ENCODE measurements at places on chromosomes 13 and 19.
A peak's percentile ranks its signal among the peaks of the same experiment; 100 is the strongest.

DNA sequence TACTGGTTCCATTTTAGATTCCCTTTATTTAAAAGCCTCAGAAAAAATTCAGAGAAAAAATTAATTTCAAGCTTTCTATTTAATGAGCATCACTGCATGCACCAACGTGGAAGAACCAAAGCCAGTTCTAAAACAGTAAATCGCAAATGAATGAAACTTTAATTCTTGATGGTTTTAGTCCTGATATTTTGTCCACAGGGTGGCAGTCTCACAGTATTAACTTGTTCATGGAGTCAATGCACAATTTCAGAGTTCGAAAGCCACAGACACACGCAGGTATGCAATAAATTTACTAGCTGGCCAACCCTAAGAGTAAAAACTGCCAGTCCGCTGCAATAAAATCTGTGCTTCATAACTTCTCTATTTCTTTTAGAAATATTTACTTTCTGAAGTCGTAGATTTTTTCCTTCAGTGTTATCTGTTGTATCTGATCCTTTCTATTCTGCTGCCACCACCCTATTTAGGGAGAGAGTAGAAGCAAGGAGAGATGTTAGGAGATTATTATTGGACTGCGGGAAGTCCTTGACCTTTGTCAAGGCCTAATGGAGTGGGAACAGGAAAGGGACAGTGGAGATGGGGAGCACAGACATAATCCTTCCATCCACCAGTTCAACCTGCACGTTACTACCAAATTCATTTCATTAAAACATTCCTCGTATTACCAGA, 7.0 kb upstream of the WBP4 start:
- DNase-seq = no peak

DNA sequence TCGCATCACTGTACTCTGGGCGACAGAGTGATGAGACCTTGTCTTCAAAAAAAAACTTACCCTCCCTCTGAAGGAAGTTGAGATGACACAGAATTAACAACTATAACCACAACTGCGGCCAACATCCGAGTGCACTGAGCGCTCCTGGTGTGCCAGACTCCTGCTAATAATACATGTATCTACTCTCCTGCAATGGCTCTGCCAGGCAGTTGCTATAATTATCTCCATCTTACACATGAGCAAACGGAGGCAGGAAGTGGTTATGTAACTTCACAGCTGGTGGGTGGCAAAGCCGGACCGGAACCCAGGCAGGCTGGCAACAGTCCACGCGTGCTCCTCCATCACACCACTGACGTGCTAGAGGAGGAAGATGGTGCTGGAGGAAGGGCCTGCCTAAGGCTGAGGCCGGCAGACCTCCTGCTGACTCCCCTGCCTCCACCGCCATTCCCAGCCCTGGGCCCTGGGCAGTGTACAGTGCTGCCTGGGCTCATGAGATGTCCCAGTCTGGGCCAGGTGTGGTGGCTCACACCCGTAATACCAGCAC, 12.6 kb downstream of the XRCC1 start:
- DNase-seq = peak; percentile 65

DNA sequence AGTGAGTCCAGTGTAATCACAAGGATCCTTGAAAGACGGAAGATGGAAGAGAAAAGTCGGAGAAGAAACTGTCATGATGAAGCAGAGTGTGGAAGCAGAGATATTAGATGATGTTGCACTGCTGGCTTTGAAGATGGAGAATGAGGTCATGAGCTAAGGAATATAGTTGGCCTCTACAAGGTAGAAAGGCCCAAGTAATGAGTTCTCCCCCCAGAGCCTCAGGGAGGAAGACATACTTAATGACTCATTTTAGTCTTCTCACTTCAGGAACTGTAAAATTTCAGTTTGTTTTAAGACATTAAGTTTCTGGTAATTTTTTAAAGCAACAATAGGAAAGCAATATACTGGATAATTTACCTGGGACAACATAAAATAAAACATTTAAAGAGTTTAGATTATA, 1331.5 kb upstream of the PCDH20 start:
- DNase-seq = no peak

GRCh38 chr19:30163663-30164062, 208.5 kb upstream of the ZNF536 start:
- DNase-seq = no peak

DNA sequence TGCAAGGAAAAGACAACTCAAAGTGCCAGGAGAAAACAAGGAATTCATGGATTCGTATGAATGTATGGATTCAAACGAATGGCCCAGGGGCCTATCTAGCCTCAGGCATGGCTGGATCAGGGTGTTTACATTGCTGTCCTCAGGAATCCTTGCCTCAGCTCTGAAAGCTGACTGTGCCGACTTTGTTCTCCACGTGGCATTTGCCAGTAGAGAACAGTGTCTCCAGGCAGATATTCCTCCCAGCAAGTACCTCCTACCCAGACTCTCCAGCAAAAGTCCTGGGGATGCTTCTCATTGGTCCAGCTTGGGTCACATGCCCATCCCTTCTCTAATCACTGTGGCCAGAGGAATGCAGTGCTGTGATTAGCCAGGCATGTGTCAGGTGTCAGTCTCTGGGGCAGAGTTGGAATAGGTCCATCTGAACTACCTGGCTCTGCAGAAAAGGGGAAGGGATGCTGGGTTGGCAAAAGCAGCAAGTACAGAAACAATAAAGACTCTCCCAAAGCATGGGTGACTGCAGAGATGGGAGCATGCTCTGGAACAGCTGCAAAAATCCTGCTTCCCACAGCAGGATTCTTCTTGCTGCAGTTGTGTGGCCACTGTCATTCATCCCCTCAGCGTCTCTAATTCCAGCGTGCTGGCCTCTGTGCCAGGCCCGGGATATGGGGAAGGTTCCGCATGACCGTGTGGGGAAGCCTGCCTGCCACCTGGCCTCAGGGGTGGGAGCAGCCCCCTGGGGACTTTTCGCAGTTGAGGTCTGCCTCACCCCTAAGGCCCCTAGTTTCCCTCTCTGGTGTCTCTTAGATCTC, 30.0 kb downstream of the CCNE1 start:
- DNase-seq = no peak

DNA sequence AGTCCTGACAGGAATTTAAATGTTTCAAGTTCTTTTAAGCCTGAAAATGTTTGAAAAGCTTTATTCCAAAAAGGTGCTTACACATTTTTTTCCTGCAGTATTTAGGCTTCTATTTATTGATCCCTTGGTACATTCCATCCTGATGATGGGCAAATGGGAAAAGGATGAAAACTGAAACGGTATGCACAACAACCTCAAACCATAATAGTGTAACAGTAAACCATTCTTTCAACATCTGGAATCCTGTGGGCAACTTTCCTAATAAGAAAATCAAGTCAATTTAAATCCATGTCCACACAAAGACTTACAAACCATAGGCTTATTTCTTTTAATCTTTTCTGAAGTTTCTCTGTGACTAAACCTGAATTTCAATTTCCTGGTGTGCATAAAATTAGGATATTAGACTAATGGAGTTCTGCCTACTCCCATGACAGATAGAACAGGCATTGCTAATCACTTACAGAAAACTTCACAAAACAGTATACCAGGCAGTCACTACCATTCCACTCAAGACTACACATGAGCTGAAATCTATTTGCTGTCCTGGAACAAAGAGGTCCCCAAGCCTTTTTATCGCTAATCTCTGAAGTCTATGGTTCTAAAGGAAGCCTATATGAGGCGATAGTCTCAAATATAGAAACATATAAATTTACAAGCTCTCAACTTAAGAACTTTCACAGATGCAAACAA, 103.3 kb downstream of the DLEU7 start:
- no peak for DNase-seq

DNA sequence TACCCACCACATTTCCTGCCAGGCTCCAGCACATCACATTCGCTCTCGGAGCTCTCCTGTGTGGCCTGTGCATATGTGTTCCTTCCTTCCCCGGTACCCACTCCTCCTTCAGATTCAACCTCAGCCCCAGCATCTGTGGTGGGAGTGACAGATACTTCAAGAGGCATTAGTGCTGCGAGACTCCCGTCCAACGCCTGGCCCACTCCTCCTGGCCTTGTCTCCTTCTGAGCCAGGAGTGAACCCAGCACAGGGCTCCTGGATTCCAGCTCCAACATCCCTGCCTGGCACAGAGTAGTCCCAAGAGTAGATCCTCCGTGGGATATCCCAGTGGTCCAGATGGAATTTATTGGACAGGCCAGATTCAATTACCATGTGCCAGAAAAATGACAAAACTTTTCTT, 55.9 kb downstream of the SACS start:
- no peak for DNase-seq

DNA sequence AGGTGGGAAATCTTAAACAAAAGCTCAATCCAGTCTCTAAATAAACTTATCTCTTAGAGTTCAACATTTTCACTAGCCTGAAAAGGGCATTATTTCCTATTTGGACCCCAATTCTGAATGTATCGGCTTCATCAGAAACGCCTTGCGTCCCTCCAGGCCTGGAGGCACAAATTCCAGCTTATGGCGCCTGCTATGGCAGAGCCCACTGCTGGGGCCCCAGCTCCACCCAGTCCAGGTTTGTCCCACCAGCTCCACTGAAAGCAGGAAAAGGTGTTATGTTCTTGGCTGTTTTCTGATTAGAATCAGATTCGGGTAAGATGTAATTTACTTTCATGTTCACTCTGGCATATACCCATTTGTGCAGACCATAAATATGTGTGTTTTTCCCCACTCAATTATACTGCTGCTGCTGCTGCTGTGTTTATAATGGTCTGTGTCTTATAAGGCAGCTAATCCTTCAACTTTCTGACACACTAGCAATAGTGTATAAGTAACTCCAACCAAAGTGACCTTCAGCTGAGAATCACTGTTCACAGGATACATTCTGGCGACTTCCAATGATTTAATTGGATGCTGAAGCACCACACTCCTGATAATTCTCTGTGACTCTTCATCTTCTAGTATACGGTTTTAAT, 6.4 kb downstream of the IRS2 start:
- DNase-seq = no peak

DNA sequence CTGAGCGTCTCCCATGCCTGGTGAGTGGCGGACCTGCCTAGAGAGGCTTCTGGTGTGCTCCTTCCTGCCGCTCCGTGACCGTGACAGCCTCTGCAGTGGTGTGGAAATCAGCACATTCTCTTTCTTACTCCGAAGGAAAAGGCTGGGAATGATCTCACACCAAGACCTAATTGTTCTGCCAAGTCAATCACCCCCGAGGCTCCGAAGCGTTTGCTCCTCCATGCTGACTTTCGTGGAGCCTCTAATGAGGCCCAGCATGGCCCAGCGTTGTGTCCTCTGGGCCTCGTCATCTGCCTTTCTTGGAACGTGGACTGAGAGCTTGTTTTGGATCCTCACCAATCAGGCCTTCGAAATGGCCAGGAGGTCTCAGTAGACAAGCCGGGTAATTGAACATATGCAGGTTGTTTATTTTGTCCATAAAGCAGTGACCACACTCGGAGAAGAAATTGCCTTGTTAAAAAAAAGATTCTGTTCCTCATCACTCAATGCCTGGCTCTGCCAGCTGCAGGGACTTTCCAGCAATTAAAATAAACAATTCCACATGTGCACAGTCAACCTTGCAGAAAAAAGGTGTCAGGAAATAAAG, 107.1 kb downstream of the UBL3 start:
- no peak for DNase-seq

- DNase-seq = no peak
Observed at GRCh38 chr13:96816874-96817273, 177.4 kb downstream of the OXGR1 start.

GRCh38 chr19:57096685-57097361, 23.0 kb upstream of the USP29 start:
- DNase-seq = no peak

DNA sequence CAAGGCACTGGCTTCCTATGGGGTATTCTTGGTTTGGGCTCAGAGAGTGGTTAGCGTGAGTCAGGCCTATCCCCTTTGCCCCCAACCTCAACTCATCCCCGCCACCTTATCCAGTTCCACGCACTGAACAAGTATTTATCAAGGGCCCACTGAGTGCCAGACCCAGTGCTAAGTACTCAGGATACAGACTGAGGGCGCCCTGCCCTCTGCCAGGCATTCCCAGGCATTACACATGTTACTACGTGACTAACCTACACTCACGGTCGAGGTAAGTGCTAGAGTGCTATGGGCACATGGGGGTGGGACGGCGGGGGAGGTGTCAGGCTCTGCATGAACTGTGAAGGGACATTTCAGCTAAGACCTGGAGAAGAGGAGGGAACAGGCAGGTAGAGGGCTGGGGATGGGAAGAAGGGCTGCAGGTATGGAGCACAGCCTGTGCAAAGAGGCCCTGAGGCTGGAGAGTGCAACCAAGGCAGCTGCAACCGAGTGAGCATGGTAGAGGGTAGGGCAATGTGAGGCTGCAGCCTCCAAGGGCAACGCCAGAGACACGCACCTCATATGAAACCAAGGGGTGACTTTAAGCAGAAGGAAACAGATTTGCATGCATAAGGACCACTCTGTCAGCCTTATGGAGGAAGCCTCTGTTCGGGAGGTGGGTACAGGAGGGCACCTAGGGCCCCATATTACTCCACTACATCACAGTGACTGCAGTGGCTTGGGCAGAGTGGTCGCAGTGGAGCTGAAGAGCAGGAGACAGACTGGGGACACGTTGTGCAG, 22.5 kb downstream of the DHRS12 start:
- DNase-seq = no peak

GRCh38 chr19:38736413-38737280, 7.6 kb downstream of the CAPN12 start:
- DNase-seq = peak; percentile 38

- no peak for DNase-seq
Observed at GRCh38 chr13:54742984-54743383, 1714.4 kb downstream of the OLFM4 start.

DNA sequence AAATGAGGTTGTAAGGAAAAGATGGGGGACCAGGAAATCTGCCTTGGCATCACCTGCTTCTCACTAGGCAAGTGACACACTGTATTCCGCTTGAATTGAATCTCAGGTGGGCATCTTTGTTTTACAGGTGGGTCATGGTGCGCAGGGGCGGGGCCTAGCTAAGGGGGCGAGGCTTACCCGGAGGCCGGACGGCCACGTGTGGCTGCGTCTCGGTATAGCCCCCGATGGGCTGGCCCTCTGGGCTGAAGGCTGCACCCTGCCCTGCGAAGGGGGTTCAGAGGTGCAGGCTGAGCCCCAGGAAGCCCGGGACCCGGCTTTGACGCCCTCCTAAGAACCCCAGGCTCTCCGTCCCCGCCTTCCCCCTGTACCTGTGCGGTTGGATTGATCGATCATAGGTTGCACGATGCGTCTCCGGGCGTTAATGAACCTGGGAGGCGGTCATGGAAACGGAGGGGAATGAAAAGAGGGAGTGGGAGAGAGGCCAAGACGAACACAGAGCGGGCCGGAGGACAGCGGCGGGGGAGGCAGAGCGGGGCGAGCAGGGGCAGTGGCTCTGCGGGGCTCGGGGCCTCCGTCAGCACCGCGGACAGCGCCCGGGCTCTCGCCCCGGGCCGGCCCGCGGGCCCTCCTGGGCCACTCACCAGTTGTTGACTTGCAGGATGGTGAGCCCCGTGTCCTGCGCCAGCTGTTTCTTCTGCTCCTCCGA, 12.5 kb downstream of the MEIS3 start:
- DNase-seq = no peak

- no peak for DNase-seq
Observed at GRCh38 chr13:101773062-101773461, 320.6 kb downstream of the ITGBL1 start.

All from stimulated activated CD8-positive, alpha-beta memory T cell treated with anti-CD3 and anti-CD28 coated beads, Interleukin-4, amount 100 ng/mL, for 1 hour (primary cell).